ENCODE measurements at places on chromosomes 16 and 17.
A peak's percentile ranks its signal among the peaks of the same experiment; 100 is the strongest.

DNA sequence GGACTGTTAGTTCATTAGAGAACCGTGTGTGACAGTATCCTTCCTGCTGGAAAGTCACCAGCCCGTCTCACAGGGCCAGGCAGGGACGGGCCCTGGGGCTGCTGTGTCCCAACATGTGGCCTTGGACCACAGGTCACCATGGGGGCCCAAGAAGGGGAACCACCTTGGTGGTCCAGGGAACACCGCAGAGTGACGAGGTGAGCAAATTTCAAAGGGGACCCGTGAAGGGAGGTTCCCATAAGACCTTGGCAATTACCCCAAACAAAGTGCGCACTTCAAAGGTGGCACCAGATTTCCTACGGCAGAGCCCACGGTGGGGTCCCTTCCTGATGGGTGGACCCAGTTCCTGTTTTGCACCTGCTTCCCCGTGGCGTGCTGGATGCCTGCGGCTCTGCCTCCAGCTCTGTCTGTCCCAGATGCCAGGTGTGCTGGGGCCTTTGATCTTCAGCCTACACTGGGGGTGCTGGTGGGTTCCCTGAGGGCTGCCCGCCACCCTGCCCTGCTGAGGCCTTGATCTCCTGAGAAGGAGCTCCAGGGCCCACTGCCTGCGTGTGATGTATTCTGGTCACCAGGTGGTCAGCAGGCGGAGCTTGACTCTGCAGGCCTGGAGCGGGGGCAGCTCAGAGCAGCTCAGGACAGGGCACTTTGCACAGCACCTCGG, 27.0 kb downstream of the SLC7A5 start:
- DNase-seq = no peak

- DNase-seq = no peak
These were observed 159.6 kb upstream of the MPHOSPH6 start for GRCh38 chr16:82329504-82330192.

- no peak for DNase-seq
These were observed 65.0 kb downstream of the CEP95 start for GRCh38 chr17:64571746-64572145.

DNA sequence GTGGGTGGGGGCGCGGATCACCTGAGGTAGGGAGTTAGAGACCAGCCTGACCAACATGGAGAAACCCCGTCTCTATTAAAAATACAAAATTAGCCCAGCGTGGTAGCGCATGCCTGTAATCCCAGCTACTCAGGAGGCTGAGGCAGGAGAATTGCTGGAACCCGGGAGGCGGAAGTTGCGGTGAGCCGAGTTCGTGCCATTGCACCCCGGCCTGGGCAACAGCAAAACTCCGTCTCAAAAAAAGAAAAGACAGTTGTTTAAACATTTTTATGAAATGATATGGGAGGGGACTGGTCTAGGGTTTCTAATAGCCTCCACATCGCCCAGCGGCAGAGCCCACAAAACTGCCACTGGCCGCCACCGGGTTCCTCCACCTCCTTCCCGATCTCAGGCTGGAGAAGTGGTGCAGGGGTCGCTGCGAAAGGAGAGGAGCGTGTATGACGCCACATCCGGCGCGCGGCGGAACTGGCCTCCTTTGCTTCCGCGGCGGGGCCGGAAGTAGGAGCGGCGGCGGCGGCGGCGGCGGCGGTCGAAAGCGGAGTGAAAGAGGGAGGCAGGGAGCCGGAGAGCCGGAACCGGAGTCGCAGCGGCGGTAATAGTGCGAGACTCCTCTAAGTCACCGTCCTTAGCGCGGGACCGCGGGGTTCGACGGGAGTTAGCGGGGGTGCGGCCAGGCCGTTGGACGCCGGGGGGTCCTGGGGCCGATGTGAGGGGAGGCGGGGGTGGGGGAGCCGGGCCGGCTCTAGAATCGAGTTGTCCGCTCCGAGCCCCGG, at the start of gene PPP4C:
PPP4C (plus strand) TSS at position 492 of the 773 bp plus-strand sequence. CDS start 384 bp downstream, outside the sequence.
- peak; percentile 60 for DNase-seq

GRCh38 chr17:37083456-37083855, 134.7 kb downstream of the AATF start:
- no peak for DNase-seq

DNA sequence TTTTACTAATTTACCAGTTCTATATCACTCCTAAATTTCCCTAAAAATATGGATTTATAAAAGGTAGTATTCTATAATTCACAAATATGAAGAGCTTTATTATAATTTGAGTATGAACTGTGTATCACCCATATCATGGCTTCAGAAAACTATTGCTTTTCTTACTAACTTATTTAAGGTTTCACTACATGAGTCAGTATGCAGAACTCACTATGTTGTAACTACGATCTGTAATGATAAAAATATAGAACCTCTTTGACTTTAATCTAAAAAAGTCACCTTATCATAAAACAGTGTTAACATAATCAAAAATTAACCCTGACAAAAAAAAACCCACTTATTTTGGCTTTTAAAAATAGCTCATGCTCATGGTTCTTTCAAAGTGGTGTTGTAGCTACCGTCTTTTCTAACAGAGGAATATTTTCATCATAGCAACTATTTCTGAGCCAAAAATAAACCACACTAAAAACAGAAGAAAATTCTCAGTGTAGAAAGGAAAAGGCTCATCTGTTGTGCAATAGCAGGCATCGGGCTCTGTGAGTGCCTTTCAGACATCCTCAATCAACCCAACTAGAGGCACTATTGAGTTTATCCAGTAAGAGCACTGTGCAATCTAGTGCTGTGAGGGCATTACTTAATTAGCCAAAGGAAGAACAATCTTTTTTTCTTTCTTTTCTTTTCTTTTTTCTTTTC, 42.1 kb downstream of the ITGAM start:
- DNase-seq = no peak

GRCh38 chr16:89572073-89572484, 3.5 kb upstream of the CPNE7 start:
- DNase-seq = no peak

- DNase-seq = no peak
These were observed 39.9 kb upstream of the BCO1 start for GRCh38 chr16:81198635-81199034.

- DNase-seq = no peak
These were observed 20.5 kb upstream of the DHX8 start for GRCh38 chr17:43463241-43463640.

- no peak for DNase-seq
These were observed 59.7 kb downstream of the B9D1 start for GRCh38 chr17:19302791-19303331.

DNA sequence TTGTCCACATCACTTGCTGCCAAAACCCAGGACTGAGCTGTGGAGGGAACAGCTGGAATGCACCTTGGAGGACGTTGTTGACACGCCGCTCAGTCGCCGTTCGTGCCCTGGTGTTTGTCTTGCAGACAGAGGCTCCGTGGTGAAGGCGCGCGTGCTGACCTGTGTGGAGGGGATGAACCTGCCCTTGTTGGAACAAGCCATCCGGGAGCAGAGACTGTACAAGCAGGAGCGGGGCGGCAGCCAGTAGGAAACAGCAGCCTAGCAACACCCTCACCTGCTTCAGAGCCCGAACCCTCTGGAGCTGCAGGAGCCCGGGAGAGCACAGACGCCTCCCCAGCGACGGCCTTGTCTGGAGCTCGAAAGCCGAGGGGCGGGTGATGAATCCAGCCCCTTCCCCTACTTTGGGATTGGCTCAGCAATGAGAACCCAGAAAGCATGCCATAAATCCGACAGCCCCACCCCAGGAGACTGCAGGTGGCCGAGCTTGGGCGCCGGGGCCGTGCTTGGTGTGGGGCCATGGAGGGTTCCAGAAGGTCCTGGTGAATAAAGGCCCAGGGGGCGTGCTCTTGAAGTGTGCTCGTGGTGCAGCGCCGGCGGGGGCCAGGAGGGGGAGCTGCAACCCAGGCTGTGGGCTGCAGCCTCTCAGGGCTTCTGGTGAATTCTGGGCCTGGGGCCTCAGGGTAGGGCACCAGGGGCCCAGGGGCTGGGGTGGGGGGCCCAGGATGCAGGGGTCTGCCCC, 470 bp upstream of the CDK3 start:
- peak; percentile 19 for DNase-seq

DNA sequence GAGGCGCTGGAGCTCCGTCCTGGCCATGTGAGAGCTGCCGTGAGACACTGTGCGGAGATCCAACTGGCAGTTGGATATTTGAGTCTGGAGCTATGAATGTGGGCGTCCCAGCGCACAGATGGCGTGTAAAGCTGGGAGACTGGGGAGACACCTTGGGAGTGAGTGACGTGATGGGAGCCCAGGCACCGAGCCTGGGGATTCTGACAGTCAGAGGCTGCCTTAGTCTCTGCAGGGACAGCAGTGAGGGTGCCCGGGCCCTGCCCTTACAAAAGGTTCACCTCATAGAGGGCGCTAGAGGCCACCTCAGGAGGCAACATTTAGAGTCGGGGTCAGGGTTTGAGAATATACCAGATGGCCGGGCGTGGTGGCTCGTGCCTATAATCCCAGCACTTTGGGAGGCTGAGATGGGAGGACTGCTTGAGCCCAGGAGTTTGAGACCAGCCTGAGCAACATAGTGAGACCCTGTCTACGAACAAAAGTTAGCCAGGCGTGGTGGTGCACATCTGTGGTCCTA, 194.1 kb upstream of the GSE1 start:
- no peak for DNase-seq

DNA sequence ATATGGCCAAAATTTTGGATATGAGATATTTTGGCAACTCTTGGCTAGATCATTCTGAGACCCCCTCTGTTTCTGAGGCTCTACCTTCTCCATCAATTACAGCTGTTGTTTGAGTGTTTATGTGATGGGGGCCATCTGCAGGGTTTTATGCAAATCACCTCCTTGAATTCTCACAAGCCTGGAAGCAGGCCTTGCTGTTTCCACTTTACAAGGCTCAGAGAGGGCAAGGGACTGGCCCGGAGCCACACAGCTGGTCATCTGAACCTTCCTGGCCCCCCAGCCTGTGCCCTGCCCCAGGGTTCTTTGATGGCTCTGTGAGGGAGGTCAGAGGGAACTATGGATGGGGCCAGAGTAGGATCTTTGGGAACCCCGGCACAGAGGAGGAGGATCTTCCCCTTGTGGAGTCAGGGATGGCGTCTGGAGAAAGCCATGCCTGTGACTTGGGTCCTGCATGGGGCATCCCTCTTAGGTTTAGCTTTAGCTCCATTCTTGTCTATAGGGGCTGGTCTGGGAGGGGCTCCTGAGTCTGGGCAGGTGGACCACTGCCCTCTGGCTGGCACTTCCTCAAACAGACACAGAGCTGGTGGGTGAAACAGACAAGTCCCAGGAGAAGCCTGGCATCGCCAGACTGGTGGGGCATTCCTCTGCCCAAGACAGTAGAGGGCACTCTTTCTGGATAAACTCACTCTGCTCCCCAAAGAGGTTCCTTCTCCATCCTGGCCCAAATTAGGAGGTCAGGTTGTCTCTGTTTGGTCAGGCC, 26.2 kb downstream of the IL21R start:
- DNase-seq = no peak

GRCh38 chr17:20922128-20922670, 120.6 kb downstream of the USP22 start:
- no peak for DNase-seq

GRCh38 chr17:19371259-19372010, 6.9 kb upstream of the MAPK7 start:
- no peak for DNase-seq

- DNase-seq = peak; percentile 31
These were observed 634 bp downstream of the KANSL1 start for GRCh38 chr17:46192439-46193150.

- no peak for DNase-seq
These were observed 7.6 kb downstream of the SYT17 start for GRCh38 chr16:19175492-19176262.

DNA sequence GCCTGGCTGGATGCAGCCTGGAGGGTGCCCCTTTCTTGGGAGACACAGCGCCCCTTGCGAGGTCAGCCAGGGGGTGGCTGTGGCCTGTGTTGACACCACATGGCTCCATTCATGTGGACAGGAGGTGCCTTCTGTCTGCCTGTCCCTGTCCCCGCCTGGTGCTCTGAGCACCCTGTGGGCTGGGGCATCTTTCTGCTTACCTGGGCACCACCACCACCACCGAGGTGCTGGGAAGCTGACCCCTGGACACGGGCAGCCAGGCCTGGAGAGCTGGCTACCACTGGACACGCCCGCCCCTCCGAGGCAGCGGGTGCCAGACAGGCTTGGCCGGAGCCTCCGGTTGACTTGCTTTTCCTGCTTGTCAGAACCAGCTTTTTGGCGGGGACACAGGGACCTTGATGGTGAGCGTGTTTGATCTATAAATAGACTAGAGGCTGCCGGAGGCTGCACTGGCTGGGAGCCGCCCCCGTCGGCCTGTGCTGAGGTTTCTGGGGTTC, 121.3 kb upstream of the GSE1 start:
- no peak for DNase-seq

GRCh38 chr16:57115514-57116182, 23.3 kb downstream of the CPNE2 start:
- DNase-seq = no peak

DNA sequence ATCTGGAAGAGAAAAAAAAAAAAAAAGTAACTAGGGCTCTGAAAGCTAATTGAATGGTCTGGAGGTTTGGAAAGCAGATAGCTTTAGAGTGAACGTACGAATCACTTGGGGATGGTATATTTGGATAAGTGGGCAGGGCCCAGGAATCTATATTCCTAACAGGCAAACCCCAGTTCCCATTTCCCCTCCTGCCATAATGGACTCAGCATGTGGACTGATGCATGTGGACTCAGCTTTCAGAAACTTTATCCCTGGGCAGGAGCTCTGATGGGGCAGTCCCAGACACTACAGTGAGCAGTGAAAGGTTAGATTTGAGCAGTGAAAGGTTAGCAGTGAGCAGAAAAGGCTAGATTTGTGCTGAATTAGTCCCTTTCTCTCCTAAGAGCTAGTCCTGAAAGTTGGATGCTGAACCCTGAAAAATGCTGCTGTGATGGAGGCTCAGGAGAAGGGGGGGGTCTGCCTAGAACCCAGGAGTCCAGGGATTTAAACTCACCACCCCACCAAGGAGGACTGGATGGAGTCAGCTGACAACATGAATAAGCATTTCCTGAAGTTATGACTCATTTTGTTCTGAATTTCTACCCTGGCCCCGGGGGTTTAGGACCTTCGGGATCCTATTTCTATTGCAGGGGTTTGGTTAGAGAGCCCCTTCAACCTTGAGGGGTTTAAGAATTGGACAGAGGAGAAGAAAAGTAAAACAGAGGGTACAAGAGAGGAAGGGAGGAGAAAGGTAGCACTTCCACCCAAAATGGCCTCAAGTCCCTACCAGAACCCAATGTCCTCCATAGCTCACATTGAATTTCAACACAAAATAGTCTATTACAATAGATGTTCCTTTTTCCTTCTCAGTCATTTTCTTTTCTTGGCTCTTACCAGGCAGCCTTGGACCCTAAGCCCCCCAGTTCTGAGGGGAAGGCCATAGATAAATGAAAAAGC, 10.3 kb upstream of the FZD2 start:
- DNase-seq = no peak
